Left cardiac atrium (tissue), 4 donors: ENCODE measurements at places on chromosomes 4 and X.

GRCh38 chrX:67953658-67954057 lies 409.8 kb downstream of the AR start:
- no peak for DNase-seq

DNA sequence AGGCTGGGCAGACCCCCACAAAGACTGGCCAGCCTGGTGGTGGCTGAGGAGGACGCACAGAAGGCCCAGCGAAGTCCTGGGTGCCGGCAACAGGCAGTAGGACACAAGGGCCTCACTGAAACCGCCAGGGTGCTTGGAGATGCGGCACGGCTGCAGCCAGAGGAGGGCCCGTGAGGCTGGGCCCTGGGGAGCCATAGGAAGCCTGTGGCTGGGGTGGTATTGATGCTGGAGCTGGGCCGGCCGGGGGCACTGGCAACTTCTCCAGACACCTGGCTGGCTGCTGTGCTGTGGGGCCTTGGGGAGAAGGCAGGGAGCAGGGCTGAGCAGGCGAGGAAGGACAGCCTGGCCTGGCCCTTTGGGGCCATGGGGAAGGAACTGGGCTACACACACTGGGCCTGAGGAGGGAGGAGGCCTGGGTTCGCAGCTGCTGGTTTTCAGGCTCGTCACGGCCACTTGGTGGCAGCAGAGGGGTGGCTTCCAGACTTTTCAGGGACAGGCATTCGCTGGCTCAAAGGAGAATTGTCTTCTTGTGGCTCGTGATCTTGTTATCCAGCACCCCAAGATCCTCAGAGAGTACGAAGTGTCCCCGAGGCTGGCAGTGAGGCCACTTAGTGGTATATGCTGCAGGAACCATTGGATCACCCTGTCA lies 37.2 kb downstream of the ATP2B3 start:
- peak; percentile 73 for DNase-seq

DNA sequence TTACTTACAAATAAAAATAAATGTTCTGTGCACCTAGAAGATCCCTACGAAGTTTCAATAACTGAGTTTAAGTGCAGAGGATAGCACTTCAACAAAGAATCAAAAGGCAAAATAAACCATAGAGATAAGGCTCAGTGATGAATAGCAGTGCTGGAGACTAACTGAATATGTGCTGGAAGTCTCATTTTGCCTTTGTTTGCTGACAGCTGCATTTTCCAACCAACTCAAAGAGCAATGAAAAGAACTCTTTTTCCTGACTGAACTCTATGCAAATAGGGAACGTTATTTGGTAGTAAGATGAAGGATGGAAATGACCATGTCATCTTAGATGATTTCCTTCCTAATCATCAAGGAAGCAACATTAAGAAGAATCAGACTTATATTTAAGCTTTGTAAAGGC lies 32.7 kb upstream of the ADH7 start:
- DNase-seq, result no peak

DNA sequence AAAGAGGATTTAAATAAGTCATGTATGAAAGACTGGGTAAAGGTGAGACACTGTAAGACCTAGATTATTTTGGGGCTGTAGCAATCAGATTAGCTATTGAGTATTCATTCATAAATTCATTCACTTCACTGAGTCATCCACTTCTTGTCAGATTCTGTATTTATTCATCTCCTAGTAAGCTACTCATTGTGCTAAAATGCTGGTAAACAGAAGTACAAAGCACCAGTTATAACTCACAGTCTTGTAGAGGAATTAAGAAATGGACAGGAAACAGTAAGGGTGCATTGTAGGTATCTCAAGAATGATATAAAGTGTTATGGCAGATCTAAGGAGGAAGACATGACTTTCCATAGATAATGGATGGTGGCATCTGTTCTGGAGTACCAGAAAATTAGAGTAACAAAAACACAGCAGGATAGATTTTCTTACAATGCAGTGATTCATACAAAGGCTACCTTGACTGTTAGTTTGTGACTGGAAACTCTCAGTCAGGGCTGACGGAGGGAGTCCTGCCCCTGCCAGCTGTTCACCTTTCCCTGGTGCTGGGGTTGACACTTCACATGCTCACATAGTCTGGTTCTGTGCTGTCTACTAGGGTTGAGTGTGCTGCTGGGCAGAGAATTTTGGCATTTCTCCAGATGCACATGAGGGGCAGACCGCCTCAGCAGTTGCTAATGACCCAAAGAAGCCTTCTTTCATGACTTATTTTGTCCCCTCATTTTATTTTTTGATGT lies 26.5 kb upstream of the HAND2 start:
- DNase-seq, result no peak

GRCh38 chr4:98528882-98529281 lies 129.5 kb downstream of the TSPAN5 start:
- no peak for DNase-seq

- no peak for DNase-seq
Measured at GRCh38 chr4:16677001-16677944, 221.2 kb downstream of the LDB2 start.

- no peak for DNase-seq
Measured at GRCh38 chrX:121802881-121803412, 755.5 kb downstream of the GLUD2 start.

GRCh38 chr4:164484551-164484950 lies 269.4 kb upstream of the SMIM31 start:
- no peak for DNase-seq

DNA sequence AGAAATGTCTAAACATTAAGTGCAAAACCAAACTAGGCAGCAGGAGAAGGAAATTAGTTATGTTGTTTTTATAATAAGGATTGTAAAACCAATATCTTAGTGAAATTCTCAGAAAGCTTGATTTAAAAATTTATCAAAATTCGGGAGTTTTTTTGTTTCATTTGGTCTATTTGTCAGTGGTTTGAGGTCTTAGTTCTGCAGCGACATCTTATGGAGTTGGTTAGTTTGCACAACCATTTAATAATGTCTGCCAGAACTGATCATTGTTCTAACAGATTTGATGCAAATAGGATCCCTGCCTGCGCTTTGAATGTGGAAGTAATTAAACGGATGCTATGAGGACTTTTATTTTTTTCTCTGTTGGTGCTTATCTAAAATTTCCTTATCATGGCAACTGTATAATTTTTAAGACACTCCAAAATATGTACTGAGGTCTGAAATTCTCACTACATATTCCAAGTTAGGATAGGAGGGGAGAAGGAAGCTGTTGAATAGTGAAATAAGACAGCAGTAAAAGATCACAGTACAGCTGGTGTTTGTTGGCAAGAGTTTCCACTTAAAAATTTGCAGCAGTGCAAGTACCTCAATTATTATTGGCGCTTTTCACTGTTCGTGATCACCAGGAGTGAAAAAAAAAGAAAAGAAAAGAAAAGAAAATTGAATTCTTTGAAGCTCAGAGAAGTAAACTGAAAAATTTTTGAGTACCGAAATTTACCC lies 2521.4 kb downstream of the ARAP2 start:
- no peak for DNase-seq

- DNase-seq, result no peak
Measured at GRCh38 chr4:134365852-134366251, 164.3 kb upstream of the PABPC4L start.

GRCh38 chrX:55008571-55009358 lies 8.6 kb downstream of the APEX2 start:
- DNase-seq, result no peak

DNA sequence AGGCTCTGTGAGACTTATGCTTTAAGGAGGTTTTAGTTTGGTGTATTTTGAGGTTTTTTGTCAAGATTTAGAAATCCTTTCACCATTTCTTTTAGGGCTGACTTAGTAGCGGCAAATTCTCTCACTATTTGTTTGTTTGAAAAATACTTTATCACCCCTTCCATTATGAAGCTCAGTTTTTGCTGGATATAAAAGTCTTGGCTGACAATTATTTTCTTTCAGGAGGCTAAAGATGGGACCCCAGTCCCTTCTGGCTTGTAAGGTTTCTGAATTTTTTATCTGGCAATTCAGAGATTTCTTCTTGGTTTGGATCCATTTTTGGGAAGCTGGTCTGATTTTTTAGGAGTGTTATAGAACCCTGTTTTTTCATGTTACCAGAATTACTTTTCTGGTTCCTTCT lies 88.5 kb downstream of the ACTRT1 start:
- DNase-seq, result no peak

- DNase-seq, result no peak
Measured at GRCh38 chr4:151736361-151736760, 24.4 kb downstream of the GATB start.

DNA sequence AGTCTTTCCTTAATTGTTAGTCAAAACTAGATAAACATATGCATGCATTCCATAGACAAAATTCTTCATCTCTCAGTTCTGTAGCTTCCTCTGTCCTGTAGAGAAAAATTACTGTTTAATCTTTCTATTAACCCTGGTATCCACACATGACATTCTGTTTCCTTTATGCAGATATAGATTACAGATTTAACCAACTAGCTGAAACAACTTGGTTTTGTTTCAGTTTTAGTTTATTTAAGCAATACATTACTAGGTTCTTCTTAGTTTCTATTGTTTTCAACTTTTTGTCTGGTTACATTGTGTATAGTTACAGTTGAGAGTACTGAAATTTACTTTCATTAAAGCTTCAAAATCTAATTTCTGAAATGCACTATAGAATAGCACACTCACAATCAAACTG lies 933.9 kb upstream of the EPHA5 start:
- no peak for DNase-seq

DNA sequence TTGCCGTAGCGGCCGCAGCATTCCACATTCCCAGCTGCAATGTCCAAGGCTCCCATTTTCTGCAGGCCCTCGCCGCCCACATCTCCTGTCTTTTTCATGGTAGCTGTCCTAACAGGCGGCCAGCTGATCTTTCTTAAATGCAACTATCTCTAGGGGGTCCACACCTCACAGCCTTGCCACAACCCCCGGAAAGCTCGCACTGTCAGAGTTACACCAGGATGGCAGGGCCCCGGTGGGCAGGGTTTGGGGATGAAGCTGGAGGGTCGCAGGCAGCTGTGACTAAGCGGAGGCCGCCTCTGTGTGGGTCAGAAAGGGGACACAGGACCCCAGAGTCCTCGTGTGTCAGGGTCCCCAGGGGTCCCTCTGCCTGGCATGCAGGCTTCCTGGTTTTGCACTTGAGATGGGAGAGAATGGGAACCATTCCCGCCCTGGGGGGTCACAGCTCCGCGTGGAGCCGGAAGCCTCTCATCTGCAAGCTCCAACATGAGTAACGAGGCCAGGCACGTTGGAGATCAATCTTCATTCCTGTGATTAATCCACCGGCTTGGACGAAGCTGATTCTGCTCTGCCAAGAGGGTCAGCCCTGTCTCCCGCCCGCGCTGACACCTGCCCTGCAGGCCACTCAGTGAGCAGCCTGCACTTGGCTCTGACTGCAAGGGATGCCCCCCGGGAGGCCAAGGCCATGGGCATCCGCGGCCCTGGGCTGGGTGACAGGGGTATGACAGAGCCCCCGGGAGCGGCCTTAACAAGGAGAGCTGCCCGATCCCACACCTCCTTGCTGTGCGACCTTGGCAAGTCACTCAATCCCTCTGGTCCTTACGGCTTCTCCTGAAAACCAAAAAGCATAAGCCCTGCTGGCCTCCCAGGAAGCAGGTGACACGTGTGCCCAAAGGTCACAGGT lies 97.9 kb downstream of the ADRA2C start:
- peak; percentile 18 for DNase-seq

DNA sequence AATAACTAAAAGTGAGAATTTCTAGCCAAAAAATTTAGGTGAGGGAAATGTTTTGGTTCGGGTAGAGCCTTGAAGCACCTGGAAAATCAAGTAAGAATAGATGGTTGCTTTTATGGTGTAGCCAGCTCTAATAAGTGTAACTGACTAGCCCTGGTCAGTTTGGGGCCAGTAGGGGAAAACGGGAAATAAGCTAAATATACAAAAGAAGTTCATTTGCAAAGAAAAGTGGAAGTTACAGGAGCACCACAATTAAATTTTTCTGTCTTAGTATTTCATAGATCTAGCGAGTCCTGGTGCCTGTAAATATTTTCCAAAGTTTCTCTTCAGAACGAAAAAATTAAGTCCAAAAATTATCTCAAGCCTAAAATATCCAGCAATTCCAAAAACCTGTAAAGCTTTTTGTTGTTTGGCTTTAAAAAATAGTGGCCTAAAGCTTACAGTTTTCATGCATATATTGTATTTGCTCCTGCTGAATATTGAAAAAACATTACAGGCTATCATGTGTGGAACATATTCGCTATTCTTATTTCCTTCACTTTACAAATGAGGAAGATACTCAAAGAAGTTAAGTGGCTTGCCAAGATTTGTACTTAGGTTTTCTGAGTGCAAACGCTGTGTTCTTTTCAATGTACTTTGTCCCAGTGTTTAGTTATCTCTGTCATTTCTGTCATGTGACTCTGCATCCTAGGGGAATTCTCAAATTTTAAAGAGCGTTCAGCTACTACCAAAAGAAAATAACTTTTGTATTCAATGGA lies 7.3 kb upstream of the PTPN13 start:
- DNase-seq, result no peak

- DNase-seq, result no peak
Measured at GRCh38 chr4:182955411-182955810, 38.2 kb upstream of the DCTD start.

GRCh38 chrX:15947648-15948317 lies 93.2 kb upstream of the AP1S2 start:
- no peak for DNase-seq

GRCh38 chr4:150242820-150243458 lies 164.7 kb downstream of the DCLK2 start:
- no peak for DNase-seq

- DNase-seq, result no peak
Measured at GRCh38 chr4:128163177-128164117, 102.3 kb downstream of the LARP1B start.

GRCh38 chr4:77170926-77171325 lies 13.9 kb downstream of the CCNG2 start:
- no peak for DNase-seq

GRCh38 chr4:98341309-98341708 lies 80.1 kb downstream of the RAP1GDS1 start:
- no peak for DNase-seq

GRCh38 chr4:156692016-156692415 lies 279.6 kb downstream of the PDGFC start:
- DNase-seq, result no peak

- DNase-seq, result no peak
Measured at GRCh38 chr4:118754890-118755289, 69.7 kb downstream of the METTL14 start.

DNA sequence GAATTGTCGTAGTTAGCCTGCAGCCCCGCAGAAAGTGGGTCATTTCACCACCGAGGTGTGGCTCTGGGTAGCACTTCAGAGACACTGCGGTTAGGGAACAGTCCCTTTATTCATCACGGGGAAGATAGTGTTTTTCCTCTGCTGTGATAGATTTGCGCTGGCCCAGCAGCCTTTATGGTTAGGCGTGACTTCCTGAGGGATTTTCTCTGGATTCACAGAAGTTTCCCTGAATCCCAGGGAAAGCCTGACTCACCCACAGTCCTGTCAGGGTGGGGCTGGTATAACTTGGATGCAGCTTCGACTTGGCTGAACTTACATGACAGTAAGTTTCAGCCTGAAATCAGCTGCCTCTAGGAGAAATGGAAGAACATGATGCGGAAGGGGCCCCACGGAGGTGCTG lies 196.3 kb upstream of the HHIP start:
- DNase-seq, result peak; percentile 48

DNA sequence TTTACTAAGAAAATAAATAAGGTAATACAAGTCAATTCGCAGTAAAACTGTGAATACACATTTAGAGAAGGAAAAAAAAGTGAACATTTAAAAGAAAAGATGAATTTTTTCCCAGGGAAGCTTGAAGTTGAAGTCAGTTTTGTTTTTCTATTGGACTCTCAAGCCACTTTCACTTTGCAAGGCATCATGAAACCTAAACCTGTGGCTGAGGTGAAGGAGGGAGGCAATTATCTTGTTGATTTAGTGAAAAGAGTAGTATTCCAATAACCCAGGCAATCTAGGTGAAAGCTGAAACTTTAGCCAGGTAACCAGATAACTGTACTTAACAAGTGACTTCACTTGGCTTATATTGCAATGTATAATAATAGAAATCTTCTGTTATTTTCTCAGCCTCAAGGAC lies 138.6 kb downstream of the HDX start:
- no peak for DNase-seq
